Activated T-cell treated with anti-CD3 and anti-CD28 coated beads for 4 hours (primary cell): ENCODE measurements at places on chromosomes 2 and 18.
A peak's percentile ranks its signal among the peaks of the same experiment; 100 is the strongest.

GRCh38 chr2:159290289-159290907 is 3.9 kb upstream of the WDSUB1 start:
- no peak for DNase-seq

DNA sequence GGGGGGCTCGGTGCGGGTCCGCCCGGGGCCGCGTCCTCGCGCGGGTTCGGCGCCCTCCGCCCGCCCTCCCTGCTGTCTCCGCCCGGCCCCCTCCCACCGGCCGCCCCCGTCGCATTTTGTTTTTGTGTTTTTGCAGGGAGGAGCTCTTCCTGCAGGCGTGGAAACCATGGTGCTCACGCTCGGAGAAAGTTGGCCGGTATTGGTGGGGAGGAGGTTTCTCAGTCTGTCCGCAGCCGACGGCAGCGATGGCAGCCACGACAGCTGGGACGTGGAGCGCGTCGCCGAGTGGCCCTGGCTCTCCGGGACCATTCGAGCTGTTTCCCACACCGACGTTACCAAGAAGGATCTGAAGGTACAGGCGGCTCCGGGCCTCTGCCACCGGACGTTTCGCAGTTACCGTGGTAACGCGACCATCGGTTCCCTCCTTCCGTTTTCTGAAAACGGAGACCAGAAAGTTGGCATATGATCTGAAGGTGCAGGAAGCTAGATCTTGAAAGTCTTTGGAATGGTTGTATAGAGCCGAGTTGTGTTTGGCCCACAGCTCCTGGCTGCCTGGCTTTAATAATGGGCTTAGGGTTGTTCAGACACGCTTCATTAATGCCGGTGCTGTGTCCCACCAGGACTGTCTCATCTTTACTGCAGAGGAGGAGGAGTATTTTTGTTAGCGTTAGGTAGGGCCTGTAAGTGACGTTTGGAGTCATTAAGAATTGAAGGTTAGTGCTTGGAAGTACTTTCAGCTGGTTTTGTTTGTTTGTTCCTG is 891 bp downstream of the KDM3A start:
- DNase-seq: peak; percentile 57

DNA sequence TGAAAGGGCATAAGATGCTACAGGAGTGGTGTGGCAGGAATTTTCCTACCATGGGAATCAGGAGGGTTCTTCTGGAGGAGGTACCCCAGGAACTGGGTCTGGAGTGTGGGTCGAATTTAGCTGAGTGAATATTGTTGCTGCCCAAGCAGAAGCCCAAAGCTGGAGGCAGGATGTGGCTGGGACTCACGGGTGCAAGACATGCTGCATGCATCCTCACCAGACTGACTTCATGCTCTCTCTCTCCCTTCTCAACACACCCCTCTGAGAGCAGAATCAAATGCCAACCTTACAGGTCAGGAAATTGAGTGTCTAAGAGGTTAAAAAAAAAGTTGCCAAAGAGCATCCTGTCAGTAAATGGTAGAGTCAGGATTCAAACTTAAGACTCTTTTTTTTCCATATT is 78.8 kb upstream of the TTC39C start:
- DNase-seq: no peak

GRCh38 chr2:240518981-240519380 is 38.8 kb downstream of the ANKMY1 start:
- no peak for DNase-seq

GRCh38 chr18:79337620-79338019 is 58.1 kb upstream of the NFATC1 start:
- no peak for DNase-seq

DNA sequence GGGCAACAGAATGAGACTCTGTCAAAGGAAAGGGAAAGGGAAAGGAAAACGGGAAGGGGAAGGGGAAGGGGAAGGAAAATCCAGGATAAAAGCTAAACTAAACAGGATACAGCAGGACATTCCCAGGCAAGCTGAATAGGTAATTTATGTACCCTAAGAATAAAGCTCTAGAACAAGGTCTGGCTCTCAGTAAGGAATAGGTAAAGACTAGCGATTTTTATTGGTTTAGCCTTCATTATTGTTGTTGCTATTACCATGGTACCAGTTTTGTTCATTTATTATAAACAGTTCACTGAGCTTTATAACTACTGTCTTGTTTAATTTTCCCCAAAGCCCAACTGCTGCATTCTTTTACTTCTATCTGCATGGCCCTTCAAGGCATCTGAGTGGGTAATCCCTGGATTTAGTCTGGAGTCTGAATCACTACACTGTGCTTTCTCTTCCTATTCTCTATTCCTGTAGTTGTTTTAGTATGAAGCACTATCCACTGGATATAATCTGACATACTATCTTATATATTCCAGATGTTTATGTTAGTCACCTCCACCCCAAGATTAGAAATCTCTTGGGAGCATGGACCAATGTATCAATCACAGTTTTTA is 127.1 kb upstream of the TANK start:
- no peak for DNase-seq
